ENCODE measurements at places on chromosomes 12 and 14.

- no peak for DNase-seq
Measured at GRCh38 chr14:99984036-99984435, 81.2 kb upstream of the EVL start.

- DNase-seq = no peak
Measured at GRCh38 chr14:93012951-93013719, 90.2 kb downstream of the CHGA start.

DNA sequence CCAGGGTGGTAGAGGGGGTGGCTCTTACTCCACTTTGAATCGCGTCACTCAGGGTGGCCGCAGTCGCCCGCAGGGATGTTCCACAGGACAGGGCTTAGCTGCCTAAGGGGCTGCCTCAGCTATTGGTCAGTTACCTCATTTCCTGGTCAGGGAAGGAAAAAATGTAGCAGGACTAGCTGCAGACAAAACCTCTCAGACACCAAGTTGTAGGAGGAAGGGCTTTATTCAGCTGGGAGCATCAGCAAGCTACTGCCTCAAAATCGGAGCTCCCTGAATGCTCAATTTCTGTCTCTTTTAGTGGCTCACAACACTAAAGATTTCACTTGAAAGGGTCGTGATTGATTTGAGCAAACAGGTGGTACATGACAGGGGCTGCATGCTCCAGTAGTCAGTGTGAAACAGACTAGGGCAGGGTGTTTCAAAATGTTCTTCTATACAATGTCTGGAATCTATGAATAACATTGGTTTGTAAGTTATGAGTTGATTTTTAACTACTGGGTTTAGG, 6.4 kb upstream of the CLEC6A start:
- no peak for DNase-seq

- no peak for DNase-seq
Measured at GRCh38 chr12:17928708-17929366, 161.2 kb downstream of the RERGL start.

DNA sequence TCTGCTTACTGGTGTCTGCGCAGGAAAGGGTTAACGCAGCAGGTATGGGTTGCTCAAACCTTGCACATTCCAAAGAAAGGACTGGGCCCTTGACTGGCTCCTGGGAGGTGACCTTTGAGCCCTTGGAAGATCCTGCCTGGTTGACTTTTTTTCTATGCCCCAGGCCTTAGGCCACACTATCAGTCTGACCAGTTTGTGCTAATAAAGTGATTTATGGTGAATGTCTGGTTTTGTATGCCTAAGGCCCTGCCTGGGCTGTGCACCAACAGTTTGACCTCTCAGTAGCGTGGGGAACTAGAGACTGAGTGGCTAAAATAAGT, 61.4 kb upstream of the SCN8A start:
- DNase-seq = no peak

DNA sequence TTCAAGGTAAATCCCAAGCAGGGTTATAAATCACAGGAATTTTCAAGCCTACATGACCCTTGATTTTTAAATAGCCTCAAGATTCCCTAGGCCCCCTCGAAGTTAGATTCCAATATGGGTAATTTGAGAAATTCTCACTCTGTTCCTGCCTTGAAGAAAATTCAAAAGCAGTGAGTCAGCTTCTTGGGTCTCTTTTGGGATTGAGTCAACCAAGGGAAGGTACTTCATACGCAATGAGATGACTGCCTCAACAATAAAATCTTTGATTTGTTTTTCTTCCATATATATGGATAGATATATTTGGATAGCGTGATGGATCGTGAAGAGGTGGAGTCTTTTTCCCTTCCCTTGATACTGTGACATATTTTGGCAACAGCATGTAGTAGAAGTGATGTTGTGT, 180.4 kb upstream of the ATP2B1 start:
- no peak for DNase-seq

DNA sequence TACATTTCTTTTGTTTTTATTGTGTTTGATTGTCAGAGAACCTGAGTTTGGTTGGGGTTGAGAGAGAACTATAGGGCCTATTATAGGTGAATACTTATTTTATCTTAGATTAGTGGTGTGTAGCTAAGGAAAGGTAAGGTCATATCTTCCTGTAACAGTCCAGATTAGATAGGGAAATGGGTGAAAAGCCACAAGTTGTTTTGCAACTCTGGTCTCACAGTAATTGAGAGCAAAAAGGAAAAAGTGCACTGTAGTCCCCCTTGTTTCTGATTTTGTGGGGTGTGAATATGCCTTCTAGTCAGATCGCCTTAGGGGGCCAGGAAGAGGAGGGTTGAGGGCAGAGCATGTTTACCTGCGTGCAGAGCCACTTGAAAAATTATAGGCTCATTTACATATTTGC, 8.9 kb downstream of the MSRB3 start:
- DNase-seq = no peak

DNA sequence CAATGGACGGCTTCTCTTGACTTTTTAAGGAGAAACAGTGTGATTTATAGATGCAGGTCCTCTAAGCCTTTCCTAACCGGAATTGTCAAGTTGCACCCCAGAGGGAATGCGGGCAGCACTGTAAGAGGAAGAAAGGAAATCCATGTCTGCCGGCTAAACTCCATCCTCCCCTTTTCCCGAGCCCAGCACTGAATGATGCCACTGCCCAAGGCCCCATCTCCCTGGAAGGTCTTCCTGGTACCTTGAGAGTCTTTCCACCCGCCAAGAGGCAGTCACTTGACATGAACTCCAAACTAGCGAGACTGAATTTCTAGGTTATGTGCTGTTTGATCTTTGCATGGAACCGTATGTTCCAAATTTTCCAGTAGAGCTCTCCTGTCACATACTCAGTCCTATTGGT, 313.4 kb upstream of the FKBP4 start:
- DNase-seq = no peak

- no peak for DNase-seq
Measured at GRCh38 chr12:126346087-126346486, 1280.9 kb downstream of the AACS start.

DNA sequence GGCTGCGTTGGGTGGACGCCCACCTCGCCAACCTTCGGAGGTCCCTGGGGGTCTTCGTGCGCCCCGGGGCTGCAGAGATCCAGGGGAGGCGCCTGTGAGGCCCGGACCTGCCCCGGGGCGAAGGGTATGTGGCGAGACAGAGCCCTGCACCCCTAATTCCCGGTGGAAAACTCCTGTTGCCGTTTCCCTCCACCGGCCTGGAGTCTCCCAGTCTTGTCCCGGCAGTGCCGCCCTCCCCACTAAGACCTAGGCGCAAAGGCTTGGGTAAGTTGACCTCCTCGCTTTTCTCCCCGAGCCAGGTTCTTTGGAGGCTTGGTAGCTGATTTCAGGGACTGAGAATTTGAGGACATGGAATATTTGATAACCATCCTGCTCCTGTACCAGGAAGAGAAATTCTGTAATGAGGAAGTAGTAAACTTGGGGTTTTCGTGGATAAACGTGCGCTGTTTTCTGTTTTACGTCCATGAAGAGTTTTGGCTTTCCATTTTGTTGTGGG, 530 bp downstream of the APAF1 start:
- DNase-seq = no peak

GRCh38 chr14:65780566-65780965, 368.0 kb downstream of the FUT8 start:
- DNase-seq = no peak

DNA sequence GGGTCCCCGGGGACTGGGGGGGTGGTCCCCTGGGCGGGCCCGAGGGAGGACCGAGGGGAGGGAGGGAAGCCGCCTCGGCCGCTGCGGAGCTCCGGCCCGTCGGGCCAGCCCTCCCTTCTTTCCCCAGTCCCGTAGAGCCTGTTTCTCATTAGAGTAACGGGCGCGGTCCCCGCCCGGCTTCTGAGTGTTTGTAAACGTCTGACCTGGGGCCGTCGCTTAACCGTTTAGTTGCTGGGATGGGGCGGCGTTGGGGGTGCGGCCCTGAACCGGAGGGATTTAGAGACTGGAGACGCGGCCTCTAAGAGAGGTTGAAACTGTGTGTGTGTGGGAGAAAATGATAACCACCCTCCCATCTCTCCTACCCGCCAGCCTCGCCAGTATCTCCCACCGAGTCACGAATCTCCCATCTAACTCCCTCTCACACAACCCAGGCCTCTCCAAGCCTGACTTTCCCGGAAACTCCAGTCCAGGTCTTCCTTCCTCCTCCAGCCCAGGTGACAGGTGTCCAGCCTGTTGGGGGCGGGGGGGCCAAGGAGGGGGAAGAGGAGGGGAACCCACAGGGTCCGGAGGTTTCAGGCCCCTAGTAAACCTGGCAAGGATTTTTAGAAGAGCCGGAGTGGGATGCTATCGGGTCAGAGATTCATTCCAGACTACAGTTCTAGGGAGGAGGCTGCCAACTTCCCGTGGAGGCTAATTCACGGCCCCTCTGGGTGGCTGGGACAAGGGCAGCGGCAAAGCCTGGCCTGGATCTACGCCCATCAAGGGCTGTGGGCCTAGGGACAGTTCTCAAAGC, 1.1 kb upstream of the NFATC4 start:
- DNase-seq = no peak

DNA sequence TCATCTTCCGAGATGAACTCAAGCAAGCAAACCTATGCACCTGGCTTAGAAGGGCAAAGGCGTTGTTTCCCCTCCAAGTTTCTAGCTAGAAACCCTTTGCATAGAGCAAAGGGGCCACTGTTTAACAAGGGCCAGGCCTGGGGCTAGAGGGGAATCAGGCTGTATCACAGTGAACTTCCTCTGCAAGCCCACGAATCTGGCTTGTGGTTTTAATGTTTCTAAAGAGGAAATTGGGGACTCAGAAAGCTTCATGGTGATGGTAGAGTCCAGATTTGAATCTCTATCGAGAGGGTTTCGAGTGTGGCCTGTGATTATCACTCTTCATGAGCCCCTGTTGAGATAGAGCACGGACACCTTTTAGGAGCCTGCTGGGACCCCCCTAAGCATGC, 189.9 kb downstream of the VRK1 start:
- no peak for DNase-seq

- DNase-seq = no peak
Measured at GRCh38 chr14:76112889-76113624, 38.7 kb upstream of the GPATCH2L start.
